ENCODE measurements at places on chromosomes 5 and 9.

- no peak for DNase-seq
Observed at GRCh38 chr5:66333192-66333591, 189.1 kb downstream of the SREK1 start.

GRCh38 chr5:178107756-178108310 is 5.5 kb upstream of the N4BP3 start:
- DNase-seq = no peak

DNA sequence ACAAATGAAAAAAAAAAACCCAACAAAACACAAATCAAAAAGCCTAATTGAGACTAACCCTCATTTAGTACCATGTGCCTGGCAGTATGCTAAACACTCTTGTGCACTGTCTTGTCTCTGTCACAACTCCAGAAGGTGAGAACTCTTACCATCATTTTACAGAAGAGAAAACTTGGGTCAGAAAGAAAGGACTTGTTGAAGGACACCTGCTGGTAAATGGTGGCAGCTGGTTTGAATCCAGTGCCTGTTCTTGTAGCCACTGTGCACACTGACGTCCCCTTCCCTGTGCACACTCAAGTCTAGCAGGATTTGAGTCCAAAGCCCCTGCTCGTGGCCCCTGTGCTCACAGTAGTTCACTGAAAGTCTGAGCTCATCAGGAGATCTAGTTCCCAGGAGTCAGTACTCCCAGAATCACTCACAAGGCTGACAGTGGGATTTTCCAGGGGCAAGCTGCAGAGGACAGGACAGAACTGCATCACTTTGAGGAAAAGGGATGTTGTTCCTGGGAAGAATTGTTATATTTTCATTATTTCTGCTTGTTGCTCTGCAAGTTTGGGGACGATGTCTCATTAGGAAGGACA is 43.0 kb upstream of the HSD17B4 start:
- DNase-seq = no peak

DNA sequence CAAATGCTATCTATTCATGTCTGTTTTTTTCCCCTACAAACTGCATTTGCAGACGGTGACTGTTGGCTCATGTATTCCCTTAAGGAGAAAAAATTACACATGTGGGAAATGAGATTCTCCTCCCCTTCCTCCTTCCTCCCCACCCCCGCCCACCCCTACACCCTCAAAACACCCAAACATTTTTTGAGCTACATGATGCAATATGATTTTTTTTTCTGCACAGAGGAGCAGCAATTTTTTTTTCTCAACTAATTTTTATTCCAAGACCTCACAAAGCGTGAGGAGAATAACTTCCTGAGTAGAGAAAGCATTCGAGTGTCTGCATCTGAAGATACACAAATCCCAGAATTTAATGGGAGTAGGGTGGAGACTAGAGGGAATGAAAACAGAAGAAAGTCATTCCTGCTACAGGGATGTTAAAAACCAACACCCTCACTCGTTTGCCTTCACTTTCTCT is 118.1 kb downstream of the PRDM6 start:
- DNase-seq = no peak

Measured in glomerular endothelial cell (primary cell).